ENCODE measurements at places on chromosomes 4 and X. TPM values are rescaled to one million over a fixed set of nuclear protein-coding genes. Genes with fewer than 3 reads are reported as not detected.

GRCh38 chr4:30754021-30754420, 33.9 kb downstream of the PCDH7 start:
- no peak for DNase-seq

ARSD gene
- total RNA-seq = 54.5 TPM

GRCh38 chr4:16663307-16663706, 235.1 kb downstream of the LDB2 start:
- DNase-seq = no peak

CENPC gene
- total RNA-seq = 27.6 TPM

PSAPL1 gene
- total RNA-seq = not detected

DNA sequence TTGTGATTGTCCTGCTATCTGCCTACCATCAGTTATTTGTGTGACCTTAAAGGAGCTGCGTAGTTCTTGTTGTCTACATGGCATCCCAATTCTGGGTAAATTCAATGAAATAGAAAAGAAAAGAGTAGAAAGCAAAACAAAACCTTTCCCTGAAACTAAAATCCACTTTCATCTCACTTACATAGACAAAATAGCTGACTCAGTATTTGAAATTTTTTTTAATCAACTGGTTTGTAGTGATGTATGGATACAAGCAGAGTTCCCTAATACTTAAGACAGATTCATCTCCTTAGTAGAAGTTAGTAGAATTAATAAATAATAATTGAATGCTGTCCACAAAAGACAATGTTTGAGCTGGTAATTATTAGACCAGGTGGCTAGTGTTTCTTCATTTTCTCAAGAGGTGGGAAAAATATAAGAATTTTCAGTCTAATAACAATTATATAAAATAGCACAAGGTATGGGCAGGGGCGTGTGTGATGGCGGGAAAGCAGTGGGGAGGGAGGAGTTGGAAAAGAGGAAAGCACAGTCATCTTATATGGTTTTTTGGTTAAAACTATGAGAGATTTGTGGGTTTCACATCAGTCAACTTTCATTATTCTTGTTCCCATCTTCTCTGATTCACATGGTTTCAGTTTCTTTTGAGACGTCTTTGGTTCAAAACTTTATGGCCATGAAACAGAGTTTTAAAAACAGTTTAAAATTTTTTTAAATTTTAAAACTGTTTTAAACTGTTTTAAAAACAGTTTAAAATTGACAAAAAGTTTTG, 275.2 kb downstream of the SPRY1 start:
- no peak for DNase-seq

GRCh38 chrX:22141047-22141730, 109.1 kb downstream of the PHEX start:
- no peak for DNase-seq

PLAC8 gene
- total RNA-seq = 1.6 TPM

DNA sequence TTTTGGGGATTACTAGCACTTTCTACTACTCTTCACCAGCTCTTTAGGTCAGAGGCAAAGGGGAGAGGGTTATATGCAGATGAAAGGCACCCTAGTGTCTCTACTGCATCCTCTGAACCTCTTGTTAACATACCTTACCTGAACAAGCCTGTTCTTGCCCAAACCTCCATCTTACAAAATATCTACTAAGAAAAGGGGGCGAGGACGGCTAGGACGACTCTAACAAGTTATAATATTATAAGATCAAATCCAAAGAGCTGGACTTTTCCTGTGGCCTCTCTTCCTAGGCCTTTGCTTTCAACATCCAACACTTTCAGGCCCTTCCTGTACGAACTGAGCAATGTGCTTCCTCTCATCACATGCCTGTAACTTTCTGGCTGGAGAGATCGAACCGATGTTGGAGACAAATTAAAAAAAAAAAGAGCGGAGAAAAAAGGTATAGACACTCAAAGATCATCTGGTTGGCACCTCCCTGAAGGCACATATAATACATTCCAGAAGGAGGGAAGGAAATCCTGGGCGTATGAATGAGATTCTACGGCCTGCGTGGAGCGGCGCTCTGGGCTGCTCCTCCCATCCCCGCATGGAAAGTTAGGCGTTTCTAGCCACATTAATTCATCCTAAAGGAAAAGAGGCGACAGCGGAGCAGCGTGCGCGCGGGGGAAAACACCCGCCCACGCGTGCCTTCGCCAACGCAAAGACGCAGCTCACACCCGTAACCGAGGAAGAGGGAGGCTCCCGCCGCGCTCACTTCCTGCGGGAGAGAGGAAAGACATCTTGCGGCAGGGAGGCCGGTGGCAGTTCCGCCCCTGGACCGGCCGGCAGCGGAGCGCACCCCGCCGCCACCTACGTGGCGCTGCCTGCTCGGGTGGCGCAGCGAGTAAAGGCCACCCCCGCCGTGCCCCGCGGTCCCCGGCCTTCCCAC, 808 bp downstream of the PRDM5 start:
- DNase-seq = peak; percentile 70

FOXR2 gene
- not detected for total RNA-seq

Data from mesothelial cell of epicardium (in vitro differentiated cells).